Left lung (tissue), 14 donors: ENCODE measurements at places on chromosomes 3 and 15. TPM values are rescaled to one million over a fixed set of nuclear protein-coding genes. Genes with fewer than 3 reads are reported as not detected.
A peak's percentile ranks its signal among the peaks of the same experiment; 100 is the strongest.

DNA sequence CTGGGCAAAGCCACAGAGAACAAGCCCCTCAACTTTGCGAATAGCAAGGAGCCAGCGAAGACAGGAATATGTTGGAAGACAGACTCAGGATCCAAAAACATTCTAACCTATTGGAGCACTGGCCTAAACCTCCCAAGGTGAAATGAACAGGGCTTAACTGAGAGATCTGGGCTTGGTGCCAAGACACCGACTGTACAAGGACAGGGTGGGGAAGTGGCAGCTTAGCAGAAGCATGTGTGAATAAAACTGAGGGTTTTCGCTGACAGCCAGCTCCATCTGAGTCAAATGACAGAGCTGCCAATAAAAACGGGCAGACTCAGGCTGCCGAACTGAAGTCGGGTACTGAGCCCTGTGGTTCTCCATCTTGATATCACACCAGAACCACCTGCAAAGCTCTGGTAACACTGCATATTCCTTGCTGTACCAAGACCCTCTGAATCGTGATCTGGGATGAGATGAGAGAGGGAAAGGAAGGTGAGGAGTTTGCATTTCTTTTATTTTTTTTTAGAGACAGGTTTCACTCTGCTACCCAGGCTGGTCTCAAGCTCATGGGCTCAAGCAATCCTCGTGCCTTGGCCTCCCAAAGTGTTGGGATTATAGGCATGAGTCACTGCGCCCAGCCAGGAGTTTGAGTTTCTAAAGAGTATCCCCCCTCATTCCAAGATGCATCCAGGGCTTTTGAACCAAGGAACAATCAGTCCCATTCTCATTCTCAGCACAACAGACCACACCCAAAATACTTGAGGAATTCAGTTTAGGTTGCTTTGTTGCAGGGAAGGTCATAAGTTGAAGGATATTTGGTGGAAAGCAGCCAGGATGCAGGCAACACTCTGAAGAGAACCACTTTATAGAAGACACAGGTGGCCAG is 6.0 kb upstream of the PLCB2 start:
- no peaks in the 10 kb centered on the region for H3K27me3 ChIP-seq
- H3K27ac ChIP-seq: no peak overlapping the region
- H3K4me3 ChIP-seq: no peak overlapping the region
- peaks cover 11% of the 10 kb centered on the region for H3K4me1 ChIP-seq
- DNase-seq: no peak
- no peaks in the 10 kb centered on the region for H3K36me3 ChIP-seq

- H3K27ac ChIP-seq: no peak overlapping the region
- no peak overlapping the region for H3K4me3 ChIP-seq
- H3K4me1 ChIP-seq: no peaks in the 10 kb centered on the region
- H3K27me3 ChIP-seq: no peaks in the 10 kb centered on the region
Measured at GRCh38 chr15:20658024-20658423, 116.4 kb upstream of the GOLGA6L6 start.

DNA sequence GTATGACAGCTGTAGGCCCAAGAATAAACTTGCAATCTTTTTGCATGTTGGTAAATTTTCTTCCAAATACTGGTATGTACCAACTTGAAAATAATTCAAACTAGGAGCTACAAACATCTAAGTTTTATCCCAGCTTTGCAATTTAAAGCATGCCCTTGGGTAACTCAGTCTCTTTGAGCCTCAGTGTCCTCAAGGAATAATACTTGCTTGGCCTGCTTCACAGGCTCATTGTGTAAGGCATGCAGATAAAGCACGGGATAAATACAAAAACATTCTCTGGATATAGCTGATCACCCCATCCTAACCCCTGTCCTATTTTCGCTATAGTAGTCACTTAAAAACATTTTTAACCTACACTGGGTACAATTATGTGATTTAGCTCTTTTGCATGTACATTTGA is 9.6 kb upstream of the TMEM44 start:
- no peak for DNase-seq
- H3K36me3 ChIP-seq: peaks cover 82% of the 10 kb centered on the region
- H3K4me1 ChIP-seq: no peaks in the 10 kb centered on the region

DNA sequence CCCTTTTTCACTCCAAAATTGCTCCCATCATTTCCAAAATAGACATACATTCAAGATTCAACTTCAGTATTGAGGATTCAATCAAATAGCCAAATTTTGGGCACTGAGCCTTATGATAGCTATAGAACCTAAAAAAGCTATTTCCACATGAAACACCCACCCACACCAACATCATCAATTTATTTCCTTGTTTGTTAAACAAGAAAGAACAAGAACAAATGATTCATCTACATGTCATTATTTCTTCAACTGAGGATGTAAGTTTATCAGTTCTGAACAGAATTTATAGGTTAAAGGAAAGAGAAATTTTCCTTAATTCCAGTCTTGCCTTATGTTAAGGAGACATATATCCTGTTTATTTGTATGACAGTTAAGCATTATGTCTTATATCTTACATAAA is 32.2 kb downstream of the DPPA2 start:
- no peaks in the 10 kb centered on the region for H3K27me3 ChIP-seq
- no peaks in the 10 kb centered on the region for H3K36me3 ChIP-seq
- H3K27ac ChIP-seq: no peak overlapping the region

The AGTR1 gene
- 7.4 TPM for total RNA-seq

The RTP1 gene
- total RNA-seq: not detected

The FBN1 gene
- 144 TPM for total RNA-seq

The PLCH1 gene
- 9.6 TPM for total RNA-seq

DNA sequence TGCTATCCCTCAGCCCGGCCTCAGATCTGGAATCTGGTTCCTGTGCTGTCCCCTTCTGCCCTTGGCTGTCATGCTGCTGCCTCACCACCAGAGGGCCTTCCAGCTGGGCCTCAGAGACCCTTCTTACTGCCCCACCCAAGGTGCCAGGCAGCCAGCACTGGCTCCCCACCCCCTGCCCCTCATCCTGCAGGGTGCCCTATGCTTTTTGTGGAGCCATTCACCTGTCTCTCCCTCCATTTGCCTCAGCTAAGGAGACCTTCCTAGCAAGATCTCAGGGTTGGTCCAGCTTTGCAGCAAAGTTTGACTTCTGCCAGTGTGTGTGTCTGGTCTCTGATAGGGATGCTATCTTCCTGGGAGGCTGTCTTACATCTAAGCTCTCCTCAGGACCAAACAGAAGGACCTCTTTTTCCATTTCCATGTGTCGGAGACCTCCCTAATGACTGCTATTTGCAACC is 1.9 kb upstream of the VWA5B2 start:
- peaks cover 46% of the 10 kb centered on the region for H3K27me3 ChIP-seq
- peaks cover 12% of the 10 kb centered on the region for H3K4me1 ChIP-seq
- no peaks in the 10 kb centered on the region for H3K36me3 ChIP-seq
- H3K27ac ChIP-seq: no peak overlapping the region
- DNase-seq: peak; percentile 75

- H3K4me1 ChIP-seq: peaks cover 7% of the 10 kb centered on the region
- H3K27me3 ChIP-seq: no peaks in the 10 kb centered on the region
- DNase-seq: no peak
- H3K4me3 ChIP-seq: no peak overlapping the region
- H3K27ac ChIP-seq: peak overlapping the region; percentile 55
Measured at GRCh38 chr3:71031181-71031580, 552.3 kb downstream of the FOXP1 start.

DNA sequence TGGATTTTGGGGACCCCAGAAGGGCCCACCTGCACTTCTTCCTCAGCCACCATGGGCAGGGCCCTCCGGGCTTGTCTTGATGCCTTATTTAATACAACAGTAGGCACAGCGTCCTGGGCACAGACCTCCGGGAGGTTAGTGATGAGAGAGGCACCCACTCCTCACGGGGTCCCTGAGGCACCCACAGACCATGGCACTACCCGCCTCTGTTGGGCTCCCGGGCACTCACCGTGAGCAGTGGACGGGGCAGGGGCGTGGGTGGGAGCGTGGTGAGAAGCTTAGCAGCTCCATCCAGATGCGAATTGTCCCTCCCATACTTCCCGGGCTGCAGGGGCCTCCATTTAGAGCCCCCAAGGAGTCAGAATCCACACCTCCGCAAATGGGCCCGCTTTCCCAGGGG is 317 bp upstream of the MESP2 start:
- H3K27ac ChIP-seq: no peak overlapping the region
- peaks cover 7% of the 10 kb centered on the region for H3K4me1 ChIP-seq
- peaks cover 22% of the 10 kb centered on the region for H3K27me3 ChIP-seq
- DNase-seq: no peak
- H3K4me3 ChIP-seq: peak overlapping the region; percentile 22

- no peak for DNase-seq
- no peak overlapping the region for H3K27ac ChIP-seq
- H3K4me3 ChIP-seq: no peak overlapping the region
- H3K36me3 ChIP-seq: no peaks in the 10 kb centered on the region
- H3K27me3 ChIP-seq: no peaks in the 10 kb centered on the region
Measured at GRCh38 chr15:49273734-49274318, 103.8 kb downstream of the GALK2 start.

DNA sequence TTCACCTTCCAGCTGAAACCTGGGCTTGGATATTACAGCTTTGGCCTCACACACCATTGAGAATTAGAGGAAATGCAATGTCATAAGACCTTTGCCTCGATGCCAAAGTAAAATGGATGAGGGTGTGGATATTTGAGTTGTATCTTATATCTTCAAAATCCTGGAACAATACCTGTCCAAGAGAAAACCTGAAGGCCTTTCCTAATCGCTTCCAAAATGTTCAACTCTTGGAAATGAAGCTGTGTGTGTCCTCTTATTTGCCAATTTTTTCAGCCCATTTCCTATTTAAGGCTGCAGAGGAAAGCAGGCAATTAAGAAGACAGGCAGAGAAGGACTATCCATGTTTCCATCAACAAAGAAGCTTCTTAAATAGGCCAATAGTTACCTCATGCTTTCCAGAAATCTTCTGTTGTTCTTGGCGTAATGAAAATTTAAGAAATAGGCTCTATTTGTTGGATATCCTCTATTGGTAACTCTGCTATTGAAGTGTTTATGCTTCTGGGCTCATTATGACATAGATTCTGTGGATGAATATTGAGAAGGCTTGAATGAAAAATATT is 99.5 kb upstream of the ZBTB20 start:
- no peak for DNase-seq
- H3K27me3 ChIP-seq: no peaks in the 10 kb centered on the region
- no peaks in the 10 kb centered on the region for H3K4me1 ChIP-seq
- H3K27ac ChIP-seq: no peak overlapping the region
- no peak overlapping the region for H3K4me3 ChIP-seq
- H3K36me3 ChIP-seq: no peaks in the 10 kb centered on the region

The GOLGA6L6 gene
- total RNA-seq: not detected

- no peaks in the 10 kb centered on the region for H3K4me1 ChIP-seq
- no peak for DNase-seq
- H3K27me3 ChIP-seq: no peaks in the 10 kb centered on the region
- no peak overlapping the region for H3K27ac ChIP-seq
- no peaks in the 10 kb centered on the region for H3K36me3 ChIP-seq
Measured at GRCh38 chr3:167996514-167996913, 99.2 kb downstream of the GOLIM4 start.

- DNase-seq: no peak
- no peaks in the 10 kb centered on the region for H3K27me3 ChIP-seq
- no peak overlapping the region for H3K4me3 ChIP-seq
- H3K36me3 ChIP-seq: no peaks in the 10 kb centered on the region
- H3K27ac ChIP-seq: no peak overlapping the region
Measured at GRCh38 chr15:75151214-75152128, 50.2 kb upstream of the C15orf39 start.

- peaks cover 14% of the 10 kb centered on the region for H3K27me3 ChIP-seq
- no peak overlapping the region for H3K27ac ChIP-seq
- H3K36me3 ChIP-seq: no peaks in the 10 kb centered on the region
- no peak for DNase-seq
Measured at GRCh38 chr3:185279587-185280138, 25.8 kb upstream of the EHHADH start.

The CCRL2 gene
- 37.1 TPM for total RNA-seq

DNA sequence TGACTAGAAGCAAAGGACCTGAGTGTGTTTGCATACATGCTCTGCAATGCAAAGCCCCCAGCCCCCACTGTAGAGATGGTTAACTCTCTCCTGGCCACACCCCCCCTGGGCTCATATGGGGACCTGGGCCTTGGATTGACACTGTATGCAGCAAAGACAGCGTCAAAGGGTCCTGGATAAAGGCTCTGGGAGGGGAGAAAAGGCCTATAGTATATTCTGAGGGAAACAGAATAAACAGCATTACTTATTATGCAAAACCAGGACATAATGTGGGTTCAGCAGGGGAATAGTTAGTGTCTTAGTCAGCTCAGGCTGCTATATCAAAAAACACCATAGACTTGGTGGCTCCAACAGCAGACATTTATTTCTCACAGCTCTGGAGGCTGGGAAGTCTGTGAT is 158.7 kb downstream of the APBA2 start:
- H3K4me3 ChIP-seq: no peak overlapping the region
- H3K27me3 ChIP-seq: no peaks in the 10 kb centered on the region
- H3K36me3 ChIP-seq: no peaks in the 10 kb centered on the region
- H3K4me1 ChIP-seq: no peaks in the 10 kb centered on the region
- no peak overlapping the region for H3K27ac ChIP-seq

- peaks cover 34% of the 10 kb centered on the region for H3K4me1 ChIP-seq
- H3K36me3 ChIP-seq: peaks cover 29% of the 10 kb centered on the region
- H3K4me3 ChIP-seq: no peak overlapping the region
- H3K27me3 ChIP-seq: no peaks in the 10 kb centered on the region
Measured at GRCh38 chr3:38022301-38022700, 7.1 kb downstream of the PLCD1 start.

GRCh38 chr3:144164352-144164751 is 192.7 kb downstream of the DIPK2A start:
- no peaks in the 10 kb centered on the region for H3K27me3 ChIP-seq
- H3K4me3 ChIP-seq: no peak overlapping the region
- H3K4me1 ChIP-seq: no peaks in the 10 kb centered on the region
- no peak for DNase-seq

GRCh38 chr3:165835431-165835830 is 1.8 kb downstream of the BCHE start:
- H3K4me1 ChIP-seq: no peaks in the 10 kb centered on the region
- H3K27ac ChIP-seq: no peak overlapping the region
- no peak overlapping the region for H3K4me3 ChIP-seq

The LRRIQ4 gene
- total RNA-seq: 0.12 TPM

The NEK10 gene
- total RNA-seq: 4.2 TPM

- H3K4me3 ChIP-seq: no peak overlapping the region
- no peak overlapping the region for H3K27ac ChIP-seq
- H3K27me3 ChIP-seq: no peaks in the 10 kb centered on the region
- no peaks in the 10 kb centered on the region for H3K36me3 ChIP-seq
- no peak for DNase-seq
Measured at GRCh38 chr3:129703913-129704312, 97.4 kb upstream of the PLXND1 start.

The MUSTN1 gene
- total RNA-seq: 7.5 TPM
